SW480 (cell line): ENCODE measurements at places on chromosomes 1 and 21.

DNA sequence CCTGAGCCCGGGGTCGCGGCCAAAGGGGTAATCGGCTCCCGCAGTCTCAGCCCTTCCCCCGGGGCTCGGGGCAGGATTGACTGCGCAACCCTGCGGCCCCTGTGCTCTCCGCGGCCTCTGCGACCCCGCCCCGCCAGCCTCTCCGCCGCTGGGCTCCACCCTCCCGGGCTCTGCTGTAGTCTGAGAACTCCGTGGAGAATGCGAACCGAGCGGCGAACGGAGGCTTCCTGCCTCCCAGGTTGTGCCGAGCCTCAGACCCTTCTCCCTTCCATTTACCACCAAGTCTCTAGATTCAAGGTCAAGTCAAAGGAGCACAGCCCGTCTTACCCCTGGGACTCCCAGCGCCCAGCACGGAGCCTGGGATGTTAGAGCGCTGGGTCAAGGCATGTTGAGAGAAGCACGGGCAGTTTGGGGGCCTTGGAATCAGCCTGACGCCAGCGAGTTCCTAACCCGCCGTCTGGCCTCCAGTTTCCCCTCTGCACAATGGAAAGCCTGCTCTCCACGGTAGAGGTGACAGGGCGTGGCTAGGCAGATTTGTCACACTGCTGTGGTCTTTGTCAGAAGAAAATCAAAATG lies 3.0 kb downstream of the ATP2B4 start:
- no peak for DNase-seq

GRCh38 chr1:5954964-5955363 lies 37.3 kb downstream of the NPHP4 start:
- DNase-seq, result no peak

GRCh38 chr1:23122023-23122748 lies 46.5 kb downstream of the LUZP1 start:
- DNase-seq, result no peak

- DNase-seq, result no peak
These were observed 175.3 kb downstream of the CACNA1E start for GRCh38 chr1:181658581-181658980.

DNA sequence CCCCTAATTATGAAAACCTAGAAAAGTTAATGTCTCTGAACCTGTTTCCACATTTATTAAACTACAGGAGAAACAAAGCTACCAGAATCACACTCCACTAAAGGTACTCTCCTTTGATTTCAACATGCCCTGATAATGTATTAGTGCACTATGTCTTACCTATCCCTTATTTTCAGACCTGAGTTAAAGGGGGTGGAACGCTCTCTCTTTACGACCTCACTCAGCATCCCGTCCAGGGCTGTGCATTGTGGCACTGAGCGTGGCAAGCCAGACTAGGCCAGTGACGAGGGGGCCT lies 678 bp downstream of the LSM10 start:
- no peak for DNase-seq

DNA sequence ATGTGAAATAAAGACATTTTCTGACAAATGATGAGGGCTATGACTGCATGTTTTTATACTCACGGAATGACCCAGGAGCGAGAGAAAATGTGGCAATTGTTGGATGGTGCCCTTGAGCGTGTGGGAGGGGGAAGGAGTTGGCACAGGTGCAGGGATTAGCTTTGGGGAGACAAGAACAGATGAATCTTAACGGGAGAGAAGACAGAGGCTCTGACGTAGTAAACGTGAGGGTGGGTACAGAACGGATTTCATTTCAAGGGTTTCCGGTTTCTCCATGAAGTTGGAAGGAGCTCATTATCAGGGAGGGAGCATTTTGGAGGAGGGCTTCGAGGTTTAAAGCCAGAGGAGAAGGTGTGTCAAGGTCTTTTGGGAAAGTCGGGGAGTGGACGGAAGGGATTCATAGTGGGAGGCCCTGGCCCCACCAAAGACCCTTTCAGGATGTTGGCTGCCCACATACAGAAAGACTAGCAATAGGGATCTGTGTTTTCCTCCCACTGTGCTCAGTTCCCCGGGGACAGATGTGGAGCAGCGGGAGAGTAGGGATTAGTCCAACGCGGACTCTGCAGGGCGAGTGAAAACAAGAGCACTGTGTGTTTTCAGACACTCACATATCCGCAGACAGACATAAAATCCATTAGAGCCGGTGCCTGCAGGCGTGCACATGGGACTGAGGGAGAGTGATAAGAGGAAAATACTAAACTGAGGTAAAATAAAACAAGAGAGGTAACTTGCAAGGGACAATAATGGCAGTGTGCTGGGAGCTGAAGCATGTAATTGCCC lies 584.1 kb downstream of the AJAP1 start:
- DNase-seq, result no peak

DNA sequence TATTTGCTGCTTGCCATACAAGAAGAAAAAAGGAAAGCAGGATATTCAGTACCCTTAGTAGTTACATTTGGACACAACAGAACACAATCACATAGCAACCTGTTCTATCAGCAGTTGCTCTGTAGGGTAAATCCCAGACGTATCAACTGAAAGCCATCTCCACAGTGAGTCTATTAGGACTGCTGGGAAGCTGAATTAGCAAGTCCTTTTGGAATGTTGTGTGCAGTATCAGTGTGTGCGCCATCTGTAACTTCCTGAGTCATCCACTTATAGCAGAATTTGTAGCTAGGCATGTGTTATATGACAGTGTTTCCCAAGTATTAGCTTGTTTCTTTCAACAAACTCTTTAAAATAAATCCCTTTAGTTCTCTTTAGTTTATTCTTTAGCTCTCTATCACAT lies 21.3 kb downstream of the CCDC30 start:
- no peak for DNase-seq

DNA sequence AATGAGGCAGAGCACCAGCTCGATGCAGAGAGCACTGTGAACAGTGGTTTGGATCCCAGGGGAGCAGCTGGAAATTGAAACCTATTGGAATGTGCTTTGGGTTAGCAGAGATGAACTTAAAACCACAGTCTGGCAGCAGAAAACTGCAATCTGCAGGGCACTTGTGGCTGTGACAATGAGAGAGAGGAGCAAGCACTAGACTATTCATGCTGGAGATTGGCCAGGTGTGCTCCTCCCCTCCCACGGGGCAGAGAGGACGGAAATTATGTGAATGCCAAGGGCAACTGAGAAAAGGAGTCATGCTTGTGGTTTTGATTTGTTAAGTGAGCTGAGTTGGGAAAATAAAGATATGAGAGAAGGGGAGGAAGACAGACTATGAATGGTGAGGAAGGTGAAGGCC lies 38.1 kb downstream of the HSD3B2 start:
- DNase-seq, result peak; percentile 67

DNA sequence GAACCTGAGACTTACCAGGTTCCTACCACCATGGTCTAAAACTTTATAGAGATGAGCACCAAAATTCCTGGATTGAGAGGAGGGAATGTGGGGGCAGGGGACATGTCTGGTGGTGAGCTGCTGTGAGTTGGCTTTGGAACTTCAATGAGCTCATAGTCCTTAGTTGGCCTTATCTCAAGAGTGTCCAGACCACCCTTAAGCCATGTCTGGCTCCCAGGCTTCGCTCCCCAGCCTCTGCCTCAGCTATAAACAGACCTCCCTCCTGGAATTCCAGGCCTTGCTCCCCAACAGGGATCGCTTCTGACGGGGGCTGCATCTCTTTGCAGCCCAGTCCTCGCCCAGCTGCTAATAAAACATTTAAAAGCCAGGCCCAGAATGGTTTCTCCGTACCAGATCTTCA lies 19.5 kb downstream of the ATF3 start:
- DNase-seq, result no peak

- no peak for DNase-seq
These were observed 54.2 kb downstream of the KIAA1614 start for GRCh38 chr1:180966744-180967536.

- peak; percentile 32 for DNase-seq
These were observed 67.3 kb upstream of the CNTN2 start for GRCh38 chr1:204975568-204976235.

- no peak for DNase-seq
These were observed 479.9 kb upstream of the ZP4 start for GRCh38 chr1:238370599-238370998.

- DNase-seq, result no peak
These were observed 414.0 kb upstream of the KAZN start for GRCh38 chr1:14184454-14184853.

DNA sequence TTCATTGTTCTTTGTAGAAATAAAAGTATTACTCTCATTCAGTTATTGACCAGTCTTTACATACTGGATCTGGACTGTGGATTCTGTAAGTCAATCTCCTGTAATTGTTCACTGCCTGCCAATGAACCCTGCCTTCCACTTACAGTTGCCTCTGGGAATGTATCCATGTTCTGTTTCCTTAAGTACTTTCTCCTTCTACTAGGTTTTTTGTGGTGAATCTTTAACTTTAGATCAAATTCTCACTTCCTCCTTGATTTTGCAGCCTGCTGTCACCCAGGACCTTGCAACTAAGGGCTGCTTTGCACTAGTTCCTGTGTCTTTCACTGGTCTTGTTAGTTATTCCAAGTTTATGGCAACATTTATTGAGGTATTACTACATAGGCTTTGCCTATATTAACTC lies 28.2 kb upstream of the ANKRD13C start:
- no peak for DNase-seq

GRCh38 chr21:17818186-17819113 lies 706 bp downstream of the C21orf91 start:
- peak; percentile 52 for DNase-seq

DNA sequence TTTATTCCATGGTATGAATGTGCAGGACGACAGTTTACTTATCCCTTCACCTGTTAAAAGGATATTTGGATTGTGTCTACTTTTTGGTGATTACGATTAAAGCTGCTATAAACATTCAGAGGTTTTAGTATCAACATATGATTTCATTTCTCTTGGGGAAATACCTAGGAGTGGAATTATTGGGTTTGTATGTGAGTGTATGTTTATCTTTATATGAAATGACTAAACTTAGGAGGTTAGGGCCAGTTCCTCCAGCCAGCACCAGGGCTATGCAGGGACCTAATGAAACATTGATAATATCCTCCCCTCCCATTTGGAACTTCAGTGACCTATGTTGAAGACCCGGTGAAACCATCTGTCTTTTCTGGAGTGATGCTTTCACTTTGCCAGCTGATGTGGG lies 13.8 kb downstream of the TMEM51 start:
- no peak for DNase-seq

DNA sequence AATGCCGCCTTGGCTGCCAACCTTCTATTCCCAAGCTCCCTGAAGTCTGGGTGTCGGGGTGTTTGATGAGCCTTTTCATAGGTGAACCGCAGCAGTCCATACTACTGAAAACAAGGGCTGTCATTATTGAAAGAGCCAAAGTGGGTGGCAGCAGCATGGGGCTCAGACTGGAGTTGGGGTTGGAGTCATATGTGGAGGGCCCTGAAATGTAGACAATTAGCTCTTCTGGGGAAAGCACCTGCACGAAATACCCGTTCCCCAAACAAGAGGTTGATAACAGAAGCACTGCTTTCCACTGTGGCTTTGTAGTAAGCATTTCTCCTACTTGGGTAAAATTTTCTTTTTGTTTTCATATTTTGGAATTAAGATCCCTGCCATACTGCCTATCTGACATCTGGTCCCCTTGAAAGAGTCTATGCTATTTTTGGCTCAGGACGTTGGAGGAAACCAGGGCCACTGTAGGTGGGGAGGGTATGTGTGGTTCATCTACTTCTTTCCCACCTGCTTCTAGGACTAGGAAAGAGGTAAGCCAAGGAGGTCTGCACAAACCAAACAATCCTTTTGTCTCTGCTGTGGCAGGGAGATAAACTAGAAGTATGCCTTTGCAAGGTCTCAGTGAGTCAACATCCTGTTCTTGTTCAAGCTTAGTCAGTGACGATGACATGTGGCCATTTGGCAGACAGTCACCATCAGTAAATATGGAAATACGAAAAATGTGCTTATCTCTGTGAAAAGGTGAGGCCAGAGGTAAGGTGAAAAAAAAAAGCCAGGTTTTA lies 197.0 kb upstream of the UBE2U start:
- DNase-seq, result peak; percentile 31

GRCh38 chr1:8334106-8334851 lies 16.4 kb downstream of the SLC45A1 start:
- DNase-seq, result no peak

GRCh38 chr21:27104846-27105431 lies 138.1 kb upstream of the ADAMTS5 start:
- DNase-seq, result no peak

- DNase-seq, result no peak
These were observed 43.4 kb downstream of the C8A start for GRCh38 chr1:56898005-56898373.

- DNase-seq, result peak; percentile 18
These were observed 82.3 kb downstream of the DENND1B start for GRCh38 chr1:197692965-197693364.

- DNase-seq, result no peak
These were observed 43.2 kb downstream of the GDAP2 start for GRCh38 chr1:117886101-117886795.

- DNase-seq, result no peak
These were observed 2.4 kb upstream of the SLC44A3 start for GRCh38 chr1:94817712-94818111.

DNA sequence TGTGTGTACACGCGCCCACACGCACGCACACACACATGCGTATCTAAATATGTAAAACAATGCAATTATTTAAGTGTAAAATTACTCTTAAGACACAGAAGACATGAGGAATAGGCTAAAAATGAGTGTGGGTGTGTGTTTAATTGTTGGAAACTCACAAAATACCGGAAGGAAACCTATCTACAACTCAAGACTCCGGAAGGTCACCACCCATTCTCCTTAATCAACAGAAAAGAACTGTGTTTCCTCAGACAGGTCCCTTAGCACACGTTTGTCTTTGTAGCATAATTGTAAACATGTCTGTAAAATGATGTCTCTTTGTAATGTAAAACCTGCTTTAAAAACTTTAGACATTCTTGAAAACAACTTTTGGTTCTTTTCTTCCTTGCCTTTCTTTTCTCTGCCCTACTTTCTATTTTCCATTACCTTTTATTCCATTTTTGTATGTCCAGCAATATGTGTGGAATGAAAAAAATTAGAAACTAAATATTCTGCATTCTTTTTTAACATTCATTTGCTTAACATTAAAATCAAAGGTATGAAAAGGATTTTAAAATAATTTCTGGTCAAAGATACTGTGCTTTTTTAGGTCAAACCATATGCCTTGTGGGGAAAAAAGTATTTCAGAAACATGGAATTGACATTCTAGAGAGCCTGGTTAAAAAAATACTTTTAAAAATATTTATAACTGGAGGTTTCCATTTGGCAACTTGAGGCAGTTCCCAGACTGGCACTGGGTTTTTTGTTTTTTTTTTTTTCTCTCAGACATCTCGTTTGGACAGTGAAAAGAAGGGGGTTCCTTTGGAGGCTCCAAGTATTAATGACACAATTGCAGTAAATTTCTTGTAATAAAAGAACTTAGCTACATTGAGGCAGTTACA lies 46.2 kb downstream of the ATP5PF start:
- no peak for DNase-seq

GRCh38 chr21:39346671-39347331 lies 2.1 kb downstream of the HMGN1 start:
- no peak for DNase-seq
